Mesothelial cell of epicardium (in vitro differentiated cells): ENCODE measurements at places on chromosomes 1 and 21. TPM values are rescaled to one million over a fixed set of nuclear protein-coding genes. Genes with fewer than 3 reads are reported as not detected.

The NTRK1 gene
- total RNA-seq: 1.2 to 1.3 TPM (median 1.3 TPM) in 3 replicates

The HAO2 gene
- total RNA-seq: 0.16 to 0.27 TPM in 2 of 3 replicates, not detected in the other

The PTP4A2 gene
- total RNA-seq: 181 to 186 TPM (median 182 TPM) in 3 replicates

- peak overlapping the region; percentile 47 for H3K27ac ChIP-seq
- H3K4me1 ChIP-seq: peaks cover 42% of the 10 kb centered on the region
- H3K27me3 ChIP-seq: no peaks in the 10 kb centered on the region
- no peak overlapping the region for H3K4me3 ChIP-seq
Observed at GRCh38 chr1:201675143-201675542, 136.2 kb downstream of the NAV1 start.

GRCh38 chr21:17925899-17926298 is 106.7 kb upstream of the C21orf91 start:
- no peak overlapping the region for H3K4me3 ChIP-seq
- DNase-seq: no peak
- H3K27ac ChIP-seq: no peak overlapping the region

DNA sequence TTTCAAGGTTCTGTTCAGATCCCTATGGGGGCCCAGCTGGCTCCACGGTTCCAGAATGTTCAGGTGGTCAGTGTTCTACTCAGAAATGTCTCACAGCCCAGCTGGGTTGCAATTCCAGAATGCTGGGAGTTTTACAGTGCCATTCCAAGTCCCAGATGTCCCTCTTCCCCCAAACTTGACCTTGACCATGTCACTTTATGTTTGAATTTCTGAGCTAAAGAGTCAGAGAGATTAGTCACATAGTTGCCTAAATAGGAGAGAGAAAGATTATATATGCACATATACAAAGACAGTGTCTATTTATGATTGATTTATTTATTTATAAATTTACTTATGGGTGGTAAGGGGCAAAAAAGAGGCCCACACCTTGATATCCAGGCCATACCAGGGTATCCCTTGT is 2.5 kb downstream of the GPR3 start:
- DNase-seq: no peak
- no peaks in the 10 kb centered on the region for H3K36me3 ChIP-seq
- H3K4me1 ChIP-seq: peaks cover 14% of the 10 kb centered on the region
- peaks cover 8% of the 10 kb centered on the region for H3K27me3 ChIP-seq

DNA sequence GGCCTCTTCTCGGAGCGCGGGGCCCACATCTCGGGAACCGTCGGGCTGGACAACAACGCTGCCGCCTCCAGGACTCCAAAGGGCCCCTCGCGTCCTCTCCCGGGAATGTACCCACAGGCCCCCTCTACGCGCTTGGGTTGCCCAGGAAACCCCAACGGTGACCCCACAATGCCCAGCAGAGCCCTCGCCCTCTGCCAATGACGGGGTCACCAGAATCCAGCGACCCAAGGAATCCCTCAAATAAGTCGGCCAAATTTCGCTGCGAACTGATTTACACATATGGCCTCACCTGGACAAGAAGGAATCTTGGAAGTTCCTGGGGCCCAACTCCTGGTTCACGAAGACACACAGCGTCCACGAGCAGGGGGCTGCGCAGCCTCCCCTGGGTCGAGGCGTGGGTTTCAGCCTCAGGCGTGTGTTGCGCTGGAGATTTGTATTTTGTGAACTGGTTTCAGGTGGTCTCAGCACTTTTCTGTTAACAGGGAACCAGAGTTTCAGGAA is 78.1 kb downstream of the DESI2 start:
- no peak for DNase-seq
- H3K4me3 ChIP-seq: peak overlapping the region; percentile 67
- peak overlapping the region; percentile 82 for H3K27ac ChIP-seq
- peaks cover 8% of the 10 kb centered on the region for H3K36me3 ChIP-seq
- H3K4me1 ChIP-seq: peaks cover 23% of the 10 kb centered on the region
- no peaks in the 10 kb centered on the region for H3K27me3 ChIP-seq

DNA sequence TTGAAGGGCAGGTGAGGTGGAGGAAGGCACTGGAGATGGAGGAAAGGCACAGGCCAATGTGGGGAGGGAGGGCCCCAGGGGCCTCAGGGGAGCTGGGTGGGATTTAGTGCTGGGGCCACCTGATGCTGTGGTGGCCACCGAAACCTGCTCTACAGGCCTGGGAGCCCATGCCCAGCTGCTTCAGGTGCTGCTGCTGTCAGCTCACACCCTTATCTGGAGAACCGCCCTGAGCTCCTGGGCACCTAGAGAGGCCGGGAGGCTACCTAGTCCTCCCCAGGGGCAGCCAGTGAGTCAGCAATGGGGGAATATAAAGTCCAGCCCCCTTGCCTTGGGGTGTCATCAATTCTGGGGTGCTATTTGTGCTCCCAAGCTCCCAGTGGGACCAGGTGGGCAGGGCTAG is 12.2 kb downstream of the FAM131C start:
- peaks cover 1% of the 10 kb centered on the region for H3K27me3 ChIP-seq
- H3K4me1 ChIP-seq: peaks cover 14% of the 10 kb centered on the region
- no peak overlapping the region for H3K4me3 ChIP-seq
- no peak overlapping the region for H3K27ac ChIP-seq
- no peak for DNase-seq

DNA sequence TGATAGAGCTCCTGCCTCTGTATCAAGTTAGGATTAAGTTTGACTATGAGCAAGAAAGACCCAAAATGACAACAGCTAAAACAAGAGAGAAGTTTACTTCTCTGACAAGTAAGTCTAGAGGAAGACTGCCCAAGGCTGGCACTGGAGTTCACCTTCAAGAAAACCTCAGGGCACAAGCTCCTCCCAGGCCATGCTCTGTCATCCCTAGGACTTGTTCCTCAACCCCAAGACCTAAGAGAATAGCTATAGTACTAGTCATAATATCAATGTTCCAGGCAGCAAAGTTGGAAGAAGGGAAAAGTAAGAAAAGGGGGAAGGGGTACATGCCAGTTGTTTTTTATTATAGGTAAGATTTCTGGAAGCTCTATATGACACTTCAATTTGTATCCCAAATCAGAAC is 26.4 kb upstream of the DARS2 start:
- DNase-seq: no peak
- no peak overlapping the region for H3K27ac ChIP-seq
- no peaks in the 10 kb centered on the region for H3K4me1 ChIP-seq
- H3K4me3 ChIP-seq: no peak overlapping the region
- H3K36me3 ChIP-seq: peaks cover 15% of the 10 kb centered on the region
